ENCODE measurements at places on chromosomes 1 and 21.

DNA sequence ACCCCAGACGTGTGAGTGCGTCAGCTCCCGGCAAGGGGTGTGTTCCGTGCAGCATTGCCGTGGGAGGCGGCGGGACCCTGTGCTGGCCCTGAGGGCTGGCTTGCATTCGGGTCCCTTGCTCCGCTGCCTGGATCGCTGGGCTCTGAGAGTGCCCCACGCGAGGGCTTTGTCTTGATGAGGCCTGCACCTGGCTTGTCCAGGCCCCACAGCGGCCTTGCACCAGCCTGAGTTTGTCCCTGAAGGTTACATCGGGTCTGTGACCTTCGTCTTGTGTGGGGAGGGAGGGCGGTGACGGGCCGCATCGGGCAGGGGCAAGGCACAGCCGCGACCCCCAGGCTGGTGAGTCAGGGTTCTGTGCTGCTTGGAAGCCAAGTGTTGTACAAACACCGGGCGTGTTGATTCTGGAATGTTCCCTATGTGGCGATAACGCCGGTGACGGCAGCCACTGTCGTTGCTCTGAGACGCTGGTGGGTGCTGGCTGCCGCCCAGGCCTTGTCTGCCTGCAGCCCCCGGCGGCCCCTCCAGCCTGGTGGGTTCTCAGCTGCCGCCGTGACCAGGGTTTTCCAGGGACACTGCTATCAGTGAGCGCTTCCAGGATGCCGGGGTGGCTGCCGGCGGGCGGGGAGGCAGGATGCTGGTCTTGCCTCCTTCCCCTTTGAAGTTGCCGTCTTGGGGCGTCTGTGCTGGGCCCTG is 42.9 kb downstream of the SLX9 start:
- DNase-seq = no peak

DNA sequence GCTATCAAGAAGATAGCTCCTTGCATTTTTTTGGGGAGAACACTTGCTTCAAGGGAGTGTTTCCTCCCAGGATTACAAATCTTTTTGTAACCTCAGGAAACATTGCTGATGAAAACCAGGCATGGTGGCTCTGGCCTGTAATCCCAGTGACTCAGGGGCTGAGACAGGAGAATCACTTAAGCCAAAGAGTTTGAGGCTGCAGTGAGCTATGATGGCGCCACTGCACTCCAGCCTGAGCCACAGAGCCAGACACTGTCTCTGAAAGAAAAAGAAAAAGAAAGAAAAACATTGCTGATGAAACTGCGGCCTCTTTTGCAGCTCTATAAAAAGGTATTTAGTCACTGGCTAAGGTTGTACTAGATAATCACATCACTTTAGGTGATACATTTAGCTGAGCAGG is 7.3 kb downstream of the RNU1-2 start:
- DNase-seq = no peak

GRCh38 chr1:54352755-54353154 is 53.4 kb downstream of the SSBP3 start:
- DNase-seq = no peak

- no peak for DNase-seq
These were observed 30.3 kb downstream of the ZNF362 start for GRCh38 chr1:33286451-33287185.

DNA sequence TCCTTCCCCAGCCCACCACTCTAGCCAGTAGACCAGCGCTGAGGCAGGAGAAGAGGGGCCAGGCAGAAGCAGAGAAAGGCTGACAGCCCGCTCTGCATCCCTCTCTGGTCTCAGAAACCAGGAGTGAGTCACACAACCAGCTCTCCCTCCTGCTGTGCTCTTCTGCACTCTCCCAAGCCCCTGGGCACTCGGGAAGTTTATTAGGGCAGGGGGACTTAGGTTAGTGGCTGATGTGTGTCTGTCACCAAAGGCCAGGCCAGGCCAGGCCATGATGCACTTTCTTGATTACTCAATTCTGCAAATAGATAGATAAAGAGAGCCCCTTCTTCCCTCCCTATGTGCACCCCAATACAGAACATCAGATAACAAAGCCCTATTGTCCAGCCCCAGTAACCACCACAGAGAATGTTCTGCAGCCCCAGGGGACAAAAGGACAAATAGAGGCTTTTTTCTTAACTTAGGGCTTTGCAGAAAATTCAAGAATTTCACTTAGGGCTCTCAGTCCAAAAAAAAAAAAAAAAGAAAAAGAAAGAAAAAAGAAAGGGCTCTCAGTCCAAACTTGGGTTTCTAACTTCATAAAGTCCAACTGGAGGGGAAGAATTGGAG is 52.9 kb upstream of the CNTN2 start:
- no peak for DNase-seq

DNA sequence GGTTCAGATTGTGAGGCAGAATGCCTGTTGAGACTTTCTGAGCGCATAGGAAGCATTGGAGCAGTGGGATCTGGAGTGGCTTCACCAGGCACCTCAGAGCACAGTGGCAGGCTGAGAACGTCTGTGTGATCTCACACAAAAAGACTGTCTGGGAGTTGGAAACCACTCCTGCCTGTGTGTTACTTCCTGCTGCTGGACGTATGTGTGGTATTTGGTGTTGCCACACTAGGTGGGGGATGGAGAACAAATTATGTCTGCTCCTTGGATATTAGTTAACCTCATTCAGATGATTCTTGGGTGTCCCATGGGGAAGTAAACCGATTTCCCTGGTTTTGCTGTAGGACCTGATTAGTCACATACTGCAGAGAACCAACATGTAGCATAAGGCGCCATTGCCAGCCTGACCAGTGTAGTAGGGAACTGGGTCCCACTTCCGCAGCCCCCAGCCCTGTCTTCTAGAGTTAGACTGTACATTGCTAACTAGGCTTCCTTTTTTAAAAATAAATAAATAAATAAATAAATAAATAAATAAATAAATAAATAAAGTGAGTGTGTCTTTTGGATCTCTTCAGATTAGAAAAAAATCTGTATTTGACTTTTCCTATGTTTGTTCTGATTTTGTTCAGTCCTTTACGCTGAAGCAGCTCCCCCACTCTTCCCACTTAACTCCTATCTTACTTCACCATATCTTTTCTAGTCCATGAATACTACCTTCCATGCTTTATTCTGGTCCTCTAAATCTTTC is 26.9 kb downstream of the UCK2 start:
- DNase-seq = peak; percentile 52

DNA sequence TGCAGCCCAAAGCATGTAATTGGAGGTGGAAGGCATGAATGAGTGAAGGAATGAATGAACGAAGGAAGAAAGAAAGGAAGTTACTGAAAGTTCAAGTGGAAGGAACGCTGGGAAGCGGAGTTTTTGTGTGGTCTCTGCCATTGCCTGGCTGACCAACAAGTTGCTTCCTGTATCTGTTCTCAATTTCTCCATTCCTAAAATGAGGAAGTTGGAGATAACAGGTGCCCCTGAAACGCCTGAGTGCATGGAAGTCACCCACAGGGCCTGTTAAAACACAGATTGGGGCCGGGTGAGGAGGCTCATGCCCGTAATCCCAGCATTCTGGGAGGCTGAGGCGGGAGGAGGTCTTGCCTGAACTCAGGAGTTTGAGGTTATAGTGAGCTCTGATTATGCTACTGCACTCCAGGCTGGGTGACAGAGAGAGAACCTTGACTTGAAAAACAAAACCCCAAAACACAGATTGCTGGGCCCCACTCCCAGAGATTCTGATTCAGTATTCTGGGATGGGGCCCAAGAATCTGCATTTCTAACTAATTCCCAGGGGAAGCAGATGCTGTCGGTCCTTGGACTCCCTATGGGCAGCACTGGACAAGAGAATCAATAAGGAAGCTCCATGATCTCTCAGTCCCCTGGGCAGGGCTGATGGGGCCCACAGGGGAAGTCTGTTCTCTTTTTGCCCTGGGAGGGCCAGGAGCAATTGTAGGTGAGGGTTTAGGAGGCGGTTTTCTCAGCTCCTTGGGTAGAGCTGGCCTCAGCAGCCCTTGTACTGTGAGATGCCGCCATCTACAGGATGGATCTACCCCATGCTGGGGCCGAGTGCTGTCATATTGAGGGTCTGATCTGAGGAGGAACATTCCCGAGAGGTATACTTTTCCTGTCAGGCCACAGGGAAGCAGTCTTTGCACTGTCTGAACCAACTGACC is 3.3 kb upstream of the CNR2 start:
- DNase-seq = peak; percentile 75

- DNase-seq = no peak
These were observed 100.0 kb upstream of the RAB4A start for GRCh38 chr1:229170778-229171505.

GRCh38 chr1:190479516-190479915 is 1.9 kb upstream of the BRINP3 start:
- no peak for DNase-seq

- DNase-seq = no peak
These were observed 667.1 kb downstream of the LTN1 start for GRCh38 chr21:28325618-28326017.

DNA sequence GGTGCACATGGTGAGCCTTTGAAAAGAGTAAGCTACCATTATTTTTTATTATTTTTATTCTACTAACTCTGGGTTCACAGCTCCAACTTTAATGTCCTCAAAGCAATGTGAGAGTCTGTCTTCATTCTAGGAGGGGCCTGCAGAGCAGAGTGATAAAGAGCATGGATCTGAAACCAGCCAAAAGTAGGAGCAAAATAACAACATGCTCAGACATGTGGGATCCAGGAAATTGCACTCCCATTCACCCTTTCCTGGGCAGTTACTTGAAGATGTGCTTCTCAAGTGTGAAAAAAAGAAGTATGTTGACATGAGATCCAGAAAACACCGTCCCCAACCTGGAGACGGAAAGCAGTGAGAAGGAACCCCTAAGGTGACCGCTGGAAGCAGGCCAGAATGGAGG is 8.7 kb upstream of the LIN28A start:
- no peak for DNase-seq

GRCh38 chr1:117105722-117106121 is 15.8 kb downstream of the TRIM45 start:
- DNase-seq = no peak

DNA sequence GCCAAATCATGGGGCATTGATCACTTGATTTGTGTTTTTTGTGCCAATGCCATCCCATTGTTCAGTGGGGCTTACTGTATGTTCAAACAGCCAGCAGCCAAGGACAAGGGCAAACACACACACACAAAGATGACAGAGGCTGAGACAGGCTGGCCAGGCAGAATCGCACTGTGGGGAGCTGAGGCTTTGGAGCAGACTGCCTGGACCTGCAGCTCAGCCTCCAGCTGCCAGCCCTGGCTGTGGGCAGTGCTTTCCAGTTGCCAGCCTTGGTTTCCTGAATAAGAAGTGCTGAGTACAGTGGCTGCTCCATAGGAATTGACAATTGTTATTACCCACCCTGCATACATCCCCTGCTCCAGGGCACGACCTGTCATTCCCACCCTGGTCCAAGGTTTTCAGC is 16.9 kb upstream of the PCP4 start:
- no peak for DNase-seq

DNA sequence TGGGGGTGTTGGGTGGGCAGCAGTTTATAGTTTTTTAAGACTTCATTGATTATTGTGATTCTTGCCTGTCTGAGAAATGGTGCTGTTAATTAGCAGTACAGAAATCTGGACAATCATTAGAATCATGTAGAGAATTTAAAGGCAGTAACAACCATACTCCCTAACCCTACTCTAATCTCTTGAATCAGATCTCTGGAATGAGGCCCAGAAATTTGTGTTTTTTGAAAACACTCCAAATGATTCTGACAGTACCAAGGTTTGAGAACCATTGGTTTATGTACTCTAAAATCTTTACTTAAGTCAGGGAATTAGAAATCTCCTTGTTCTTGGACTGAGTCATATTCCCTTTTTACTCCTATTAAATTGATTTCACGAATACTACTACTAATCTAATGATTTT is 24.0 kb downstream of the FNBP1L start:
- DNase-seq = no peak

- no peak for DNase-seq
These were observed 115.7 kb downstream of the PRDM16 start for GRCh38 chr1:3184666-3185065.

- no peak for DNase-seq
These were observed 31.9 kb upstream of the LYPD8 start for GRCh38 chr1:248787430-248787829.

DNA sequence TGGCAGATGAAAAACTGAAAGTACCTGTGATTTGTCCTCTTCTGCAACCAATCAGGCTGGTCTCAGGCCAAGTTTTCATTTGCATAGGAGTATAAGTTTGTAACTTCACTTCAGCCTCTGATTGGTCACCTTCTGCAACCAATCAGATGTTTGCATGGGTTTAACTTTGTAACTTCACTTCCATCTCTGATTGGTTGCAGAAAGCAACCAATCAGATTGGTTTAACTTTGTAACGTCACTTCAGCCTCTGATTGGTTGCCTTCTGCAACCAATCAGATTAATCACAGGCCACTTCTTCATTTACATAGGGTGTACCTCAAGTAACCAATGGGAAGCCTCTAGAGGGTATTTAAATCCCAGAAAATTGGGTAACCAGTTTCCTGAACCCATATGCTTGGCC is 18.9 kb upstream of the TUT4 start:
- DNase-seq = no peak

DNA sequence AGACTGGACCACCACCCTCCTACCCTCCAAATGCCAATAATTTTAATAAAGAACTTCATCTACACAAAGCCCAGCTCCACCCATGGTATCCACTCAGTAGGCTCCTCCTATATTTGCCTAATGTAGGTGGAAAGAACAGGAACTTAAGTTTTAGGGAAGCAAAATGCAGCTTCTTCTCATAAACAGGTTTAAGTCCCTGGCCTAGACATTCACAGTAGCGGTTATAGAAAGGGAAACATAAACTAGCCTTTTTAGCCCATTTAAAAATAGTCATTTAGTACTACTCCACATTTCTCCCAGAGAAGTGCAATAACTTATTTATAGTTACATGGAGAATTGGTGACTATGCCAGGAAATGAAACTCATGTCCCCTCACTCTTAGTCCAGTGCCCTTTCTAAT is 56.6 kb upstream of the CPLANE2 start:
- DNase-seq = no peak

- no peak for DNase-seq
These were observed 4.3 kb downstream of the PDZK1 start for GRCh38 chr1:145702826-145703225.

DNA sequence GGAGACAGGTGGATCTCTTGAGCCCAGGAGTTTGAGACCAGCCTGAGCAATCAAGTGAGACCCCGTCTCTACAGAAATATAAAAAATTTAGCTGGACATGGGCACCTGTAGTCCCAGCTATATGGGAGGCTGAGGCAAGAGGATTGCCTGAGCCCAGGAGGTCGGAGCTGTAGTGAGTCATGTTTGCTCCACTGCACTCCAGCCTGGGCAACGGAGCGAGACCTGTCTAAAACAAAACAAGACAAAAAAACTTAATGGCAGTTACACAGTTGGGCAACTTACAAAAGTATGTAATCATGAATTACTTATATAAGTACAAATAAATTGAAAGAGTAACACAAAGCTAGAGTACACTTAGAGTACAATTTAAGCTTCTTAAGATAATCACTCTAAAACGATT is 25.2 kb downstream of the RC3H1 start:
- DNase-seq = no peak

DNA sequence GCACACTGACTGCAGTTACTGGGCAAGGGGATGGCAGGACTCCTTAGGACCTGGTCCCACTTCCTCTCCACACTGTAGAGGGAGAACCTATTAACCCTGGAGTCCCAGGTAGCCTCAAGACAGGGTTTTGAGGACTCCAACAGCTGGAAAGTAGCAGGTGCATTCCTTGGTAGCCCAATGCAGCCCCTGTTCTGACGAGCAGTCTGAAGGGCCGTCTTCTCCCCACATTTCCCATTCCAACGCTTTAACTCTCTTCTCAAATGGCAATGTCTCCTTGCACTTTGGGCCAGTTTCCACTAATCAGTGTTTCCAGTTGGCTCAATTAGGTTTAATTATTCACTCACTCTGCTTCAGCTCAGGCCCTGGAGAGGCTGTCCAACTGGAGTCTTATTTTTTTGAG is 8.8 kb upstream of the INPP5B start:
- no peak for DNase-seq

- DNase-seq = no peak
These were observed 104.2 kb upstream of the MAGI3 start for GRCh38 chr1:113286156-113286555.
